ENCODE measurements at places on chromosomes 12 and 14. TPM values are rescaled to one million over a fixed set of nuclear protein-coding genes. Genes with fewer than 3 reads are reported as not detected.

GRCh38 chr12:522692-523378 is 63.1 kb downstream of the B4GALNT3 start:
- no peak overlapping the region for H3K27ac ChIP-seq
- no peak overlapping the region for H3K4me3 ChIP-seq
- no peaks in the 10 kb centered on the region for H3K36me3 ChIP-seq

- no peak for DNase-seq
- no peaks in the 10 kb centered on the region for H3K36me3 ChIP-seq
- H3K27ac ChIP-seq: no peak overlapping the region
- no peaks in the 10 kb centered on the region for H3K27me3 ChIP-seq
These were observed 76.5 kb upstream of the GRIN2B start for GRCh38 chr12:14057895-14058294.

DNA sequence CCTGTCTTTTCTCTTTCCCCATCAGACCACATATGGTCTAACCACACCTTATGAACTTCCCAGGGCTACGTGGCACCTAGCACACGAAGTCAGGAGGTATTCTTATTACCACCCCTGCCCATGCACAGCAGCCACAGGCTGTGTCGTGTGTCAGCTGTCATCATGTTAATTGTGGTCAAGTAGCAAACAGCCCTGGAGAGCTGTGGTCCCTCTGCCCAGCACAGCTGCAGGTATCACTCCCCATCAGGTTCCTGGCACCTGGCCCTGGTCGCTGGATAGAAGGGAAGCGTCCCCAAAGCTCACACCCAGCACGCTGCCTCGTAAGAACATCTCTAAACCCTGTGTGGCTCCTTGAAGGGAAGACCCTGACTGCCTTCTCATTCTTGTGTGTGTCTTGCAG is 45.4 kb downstream of the CLMN start:
- no peak overlapping the region for H3K4me3 ChIP-seq
- no peak overlapping the region for H3K27ac ChIP-seq
- peaks cover 22% of the 10 kb centered on the region for H3K4me1 ChIP-seq
- H3K36me3 ChIP-seq: no peaks in the 10 kb centered on the region

TAS2R43 gene
- 0.87 TPM for total RNA-seq

- no peak for DNase-seq
- peaks cover 8% of the 10 kb centered on the region for H3K36me3 ChIP-seq
- H3K4me1 ChIP-seq: peaks cover 96% of the 10 kb centered on the region
These were observed 4.9 kb downstream of the CD9 start for GRCh38 chr12:6205144-6205539.

Data from stomach (tissue), 19 donors.